T-helper 17 cell (primary cell): ENCODE measurements at places on chromosomes 3 and 15.

GRCh38 chr3:23991683-23992628, 46.9 kb downstream of the NR1D2 start:
- no peak for DNase-seq

DNA sequence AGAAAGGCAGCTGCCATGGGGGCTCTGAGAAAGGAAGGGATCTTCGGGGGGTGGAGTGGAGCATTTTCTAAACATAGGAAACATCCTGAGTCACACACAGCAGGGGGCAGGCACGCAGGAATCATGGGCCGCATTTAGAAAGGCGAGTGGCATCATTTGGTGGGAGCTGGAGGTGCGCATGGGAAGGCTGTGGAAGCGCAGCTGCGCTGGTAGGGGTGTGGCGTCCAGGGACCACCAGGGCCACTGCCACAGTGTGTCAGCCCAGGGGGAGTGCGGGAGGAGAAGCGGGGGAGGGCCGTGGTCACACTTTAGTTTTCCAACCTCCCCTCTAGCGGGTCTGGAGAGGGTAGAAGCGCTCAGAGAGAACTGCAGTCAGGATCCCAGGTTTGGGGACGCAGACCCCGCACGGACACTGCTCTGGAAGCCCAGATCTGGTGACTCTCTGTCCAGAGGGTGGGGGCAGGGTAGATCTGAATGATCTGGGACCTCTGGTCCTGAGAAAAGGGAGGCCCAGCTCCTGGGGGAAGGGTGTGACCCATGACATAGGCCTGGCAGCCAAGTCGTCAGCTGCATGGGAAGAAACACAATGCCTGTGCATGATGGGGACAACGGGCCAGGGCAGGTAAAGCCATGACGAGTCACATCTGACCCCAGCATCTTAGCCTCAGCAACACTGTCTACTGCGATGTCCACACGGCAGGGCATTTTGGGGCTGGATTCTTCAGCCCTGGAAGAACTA, 88.0 kb upstream of the IQSEC1 start:
- no peak for DNase-seq

- DNase-seq: no peak
Measured at GRCh38 chr3:15458212-15458780, 30.9 kb downstream of the EAF1 start.

GRCh38 chr3:87009271-87009670, 18.3 kb upstream of the VGLL3 start:
- DNase-seq: no peak

DNA sequence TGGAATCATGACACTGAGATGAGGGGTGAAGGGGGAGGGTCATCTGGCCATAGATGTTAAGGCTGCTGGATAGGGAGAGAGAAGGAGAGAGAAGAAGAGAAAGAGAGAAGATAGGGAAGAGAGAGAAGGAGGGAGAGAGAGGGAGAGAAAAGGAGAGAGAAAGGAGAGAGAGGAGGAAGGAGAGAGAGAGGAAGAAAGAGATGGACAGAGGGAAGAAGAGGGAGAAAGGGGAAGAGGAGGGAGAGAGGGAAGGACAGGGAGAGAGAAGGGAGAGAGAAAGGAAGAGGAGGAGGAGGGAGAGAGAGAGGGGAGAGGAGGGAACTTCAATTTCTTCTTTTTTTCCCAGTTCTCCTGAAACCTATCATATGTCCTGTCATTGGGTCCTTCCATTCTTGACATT, 15.1 kb upstream of the RBP1 start:
- no peak for DNase-seq

- DNase-seq: peak; percentile 19
Measured at GRCh38 chr3:37861620-37862041, at the start of gene CTDSPL. TSS of gene CTDSPL (plus strand) at chr3:37861880. CDS start at chr3:37862200, 320 bp downstream.

DNA sequence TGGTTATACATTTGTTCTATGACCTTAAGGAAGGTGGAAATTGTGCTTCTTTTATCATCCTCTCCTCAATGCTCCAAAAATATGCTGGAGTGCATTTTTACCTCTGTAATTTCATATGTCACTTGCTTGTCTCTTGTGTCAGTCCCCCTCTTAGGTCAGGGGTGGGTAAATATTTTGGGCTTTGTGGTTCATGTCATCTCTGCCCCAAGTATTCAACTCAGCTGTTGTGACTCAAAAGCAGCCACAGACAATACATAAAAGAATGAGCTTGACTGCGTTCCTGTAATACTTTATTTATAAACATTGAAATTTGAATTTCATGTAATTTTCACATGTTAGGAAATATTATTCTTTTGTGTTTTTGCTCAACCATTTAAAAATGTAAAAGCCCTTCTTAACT, 60.4 kb upstream of the SLC24A5 start:
- DNase-seq: no peak

DNA sequence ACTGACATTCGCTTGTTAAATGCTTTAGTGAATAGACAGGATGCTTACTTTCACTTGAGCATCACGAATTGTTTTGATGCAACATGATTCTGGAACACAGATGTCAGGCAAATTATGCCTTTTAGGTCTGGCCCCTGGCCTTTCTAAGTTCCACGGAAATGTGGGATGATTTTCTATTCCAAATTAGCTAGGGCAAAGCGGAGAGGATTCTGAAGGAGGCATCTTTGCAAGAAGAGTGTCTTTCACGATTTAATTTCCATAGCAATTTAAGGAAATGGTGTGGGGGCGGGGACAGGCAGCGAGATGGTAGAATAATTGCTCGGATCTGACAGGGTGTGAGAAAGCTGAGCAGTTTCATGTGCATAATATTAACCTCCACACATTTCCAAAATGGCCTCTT, 238.5 kb upstream of the KCNMB2 start:
- DNase-seq: no peak

DNA sequence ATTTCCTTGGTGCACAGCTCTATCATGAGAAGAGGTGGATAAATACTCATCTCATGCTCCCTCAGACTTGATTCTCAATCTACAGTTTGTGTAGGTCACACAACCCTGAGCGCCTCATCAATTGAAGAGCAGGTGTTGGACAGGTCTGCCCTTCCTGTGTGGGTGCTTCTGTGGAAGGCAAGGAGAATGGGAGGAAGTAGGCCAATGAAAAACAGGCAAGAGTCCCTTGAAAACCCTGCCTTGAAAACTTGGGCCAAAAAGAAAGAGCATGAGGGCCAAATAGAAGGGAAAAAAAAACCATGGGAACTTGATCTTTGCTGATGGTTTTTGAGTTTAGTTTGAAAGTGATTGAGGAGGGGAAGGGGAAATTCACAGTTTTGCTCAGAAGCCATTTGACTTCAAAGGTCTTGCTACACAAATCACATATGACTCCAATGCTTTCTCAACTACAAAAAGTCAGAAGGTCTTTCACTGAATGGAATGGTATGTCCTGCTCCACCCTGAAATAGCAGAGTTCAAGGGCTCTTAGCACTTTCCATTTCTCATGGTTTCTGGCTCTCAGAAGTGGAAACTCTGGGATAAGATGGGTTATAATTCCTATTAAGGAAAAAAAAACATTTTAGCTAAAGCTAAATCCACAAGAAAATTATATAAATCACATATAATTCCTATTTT, 37.2 kb upstream of the TM4SF1 start:
- DNase-seq: no peak

GRCh38 chr3:36631549-36631948, 132.8 kb downstream of the DCLK3 start:
- no peak for DNase-seq

DNA sequence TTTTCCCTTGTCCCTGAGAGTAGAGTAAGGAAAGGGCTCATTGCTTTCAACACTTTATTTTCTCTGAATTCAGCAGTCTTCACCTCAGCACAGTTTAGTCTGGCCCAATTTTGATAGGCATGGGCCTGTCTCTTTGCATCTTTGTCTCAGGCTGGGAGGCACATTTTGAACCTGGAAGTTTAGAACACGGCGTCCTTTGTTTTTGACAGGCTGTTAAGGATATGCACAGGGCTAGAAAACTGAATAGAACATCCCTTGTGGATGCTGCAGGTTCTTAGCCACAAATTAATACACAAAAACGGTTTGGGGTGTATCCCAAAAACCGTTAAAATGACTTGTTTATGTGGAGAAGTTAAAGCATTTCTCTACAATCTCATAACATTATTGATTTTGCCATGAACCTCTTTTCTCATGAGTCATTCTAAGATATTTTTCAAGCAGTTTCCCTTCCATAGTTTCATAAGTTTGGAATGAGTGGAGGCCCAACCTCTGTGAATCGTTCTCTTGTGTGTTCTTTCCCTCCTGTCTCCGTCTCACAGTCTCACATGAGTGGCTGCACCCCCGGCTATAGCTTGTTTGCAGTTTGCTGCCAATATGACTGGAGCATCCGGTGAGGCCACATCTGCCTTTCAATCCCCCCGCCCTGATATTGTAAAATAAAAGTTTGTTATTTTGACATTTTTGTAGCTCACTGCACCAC, 192.9 kb upstream of the EIF1B start:
- no peak for DNase-seq

- no peak for DNase-seq
Measured at GRCh38 chr15:87672309-87673288, 583.9 kb downstream of the NTRK3 start.

- DNase-seq: peak; percentile 49
Measured at GRCh38 chr15:67863442-67863987, 23.7 kb upstream of the RNU6-1 start.

- DNase-seq: no peak
Measured at GRCh38 chr3:23608650-23609049, 197.1 kb upstream of the UBE2E1 start.

DNA sequence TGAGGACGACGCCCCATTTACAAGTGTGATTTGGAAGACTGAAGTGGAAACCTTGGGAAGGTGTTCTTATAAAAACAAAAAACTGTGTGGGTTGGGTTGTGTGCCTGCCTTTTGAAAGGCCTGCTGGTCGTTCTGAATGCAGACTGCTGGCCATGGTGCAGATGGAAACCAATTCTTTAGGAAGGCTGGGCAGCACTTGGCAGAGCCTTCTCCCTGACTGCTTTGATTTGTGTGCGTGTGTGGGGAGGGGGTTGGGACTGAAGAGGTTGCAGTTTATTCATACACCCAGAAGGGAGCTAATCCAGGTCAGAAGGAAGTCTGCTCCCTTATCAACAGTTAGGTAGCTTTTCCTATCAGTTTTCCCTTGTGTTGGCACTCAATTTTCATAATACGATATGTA, 288.7 kb downstream of the SOX2 start:
- no peak for DNase-seq

GRCh38 chr3:46893146-46893748, 15.7 kb downstream of the PTH1R start:
- no peak for DNase-seq

GRCh38 chr3:71358243-71358642, 225.3 kb downstream of the FOXP1 start:
- DNase-seq: no peak

DNA sequence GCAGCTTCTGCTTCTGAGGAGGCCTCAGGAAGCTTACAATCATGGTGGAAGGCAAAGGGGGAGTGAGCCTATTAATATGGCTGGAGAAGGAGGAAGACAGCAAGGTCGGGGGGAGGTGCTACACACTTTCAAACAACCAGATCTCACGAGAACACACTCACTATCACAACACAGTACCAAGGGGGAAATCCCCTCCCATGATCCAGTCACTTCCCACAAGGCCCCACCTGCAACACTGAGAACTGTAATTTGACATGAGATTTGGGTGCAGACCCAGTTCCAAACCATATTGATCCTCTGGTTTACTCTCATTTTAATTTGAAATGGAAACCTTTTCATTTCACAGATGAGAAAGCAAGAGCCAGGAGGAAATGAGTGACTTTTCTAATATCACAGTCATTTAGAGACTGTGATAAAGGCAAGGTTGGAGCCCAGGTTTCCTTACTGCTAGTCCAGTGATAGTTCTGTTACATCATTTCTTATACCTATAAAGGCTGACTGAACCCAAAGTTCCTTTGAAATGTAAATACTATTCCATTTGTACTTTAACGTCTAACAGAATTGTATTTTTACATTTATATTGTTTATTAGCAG, 105.8 kb upstream of the GAP43 start:
- no peak for DNase-seq

GRCh38 chr3:71805199-71805598, 20.3 kb upstream of the PROK2 start:
- no peak for DNase-seq

- DNase-seq: no peak
Measured at GRCh38 chr15:96977886-96978285, 647.4 kb downstream of the NR2F2 start.

- DNase-seq: no peak
Measured at GRCh38 chr3:149844091-149844490, 31.1 kb downstream of the RNF13 start.

DNA sequence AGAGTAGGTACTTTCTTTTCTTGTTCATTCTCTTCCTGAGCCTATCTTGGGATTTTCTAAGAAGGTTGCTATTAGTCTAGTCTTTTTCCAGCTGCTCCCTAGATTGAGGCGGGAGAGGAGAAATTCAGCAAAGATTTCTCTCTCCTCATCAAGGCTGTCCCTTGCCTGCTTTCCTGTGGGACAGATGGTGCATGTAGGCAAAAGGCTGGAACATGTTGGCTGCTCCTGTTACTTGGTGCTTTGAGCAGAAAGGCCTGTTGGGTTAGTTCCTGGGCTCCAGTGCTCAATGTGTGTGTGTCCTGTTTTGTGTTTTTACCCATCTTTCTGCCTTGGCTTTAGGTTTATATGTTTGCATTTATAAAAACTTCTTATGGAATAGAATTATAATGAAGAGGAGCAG, 9.1 kb upstream of the SNRPN start:
- no peak for DNase-seq

GRCh38 chr3:46092702-46093080, 65.4 kb upstream of the XCR1 start:
- DNase-seq: no peak

GRCh38 chr3:85313380-85313779, 354.6 kb downstream of the CADM2 start:
- no peak for DNase-seq

DNA sequence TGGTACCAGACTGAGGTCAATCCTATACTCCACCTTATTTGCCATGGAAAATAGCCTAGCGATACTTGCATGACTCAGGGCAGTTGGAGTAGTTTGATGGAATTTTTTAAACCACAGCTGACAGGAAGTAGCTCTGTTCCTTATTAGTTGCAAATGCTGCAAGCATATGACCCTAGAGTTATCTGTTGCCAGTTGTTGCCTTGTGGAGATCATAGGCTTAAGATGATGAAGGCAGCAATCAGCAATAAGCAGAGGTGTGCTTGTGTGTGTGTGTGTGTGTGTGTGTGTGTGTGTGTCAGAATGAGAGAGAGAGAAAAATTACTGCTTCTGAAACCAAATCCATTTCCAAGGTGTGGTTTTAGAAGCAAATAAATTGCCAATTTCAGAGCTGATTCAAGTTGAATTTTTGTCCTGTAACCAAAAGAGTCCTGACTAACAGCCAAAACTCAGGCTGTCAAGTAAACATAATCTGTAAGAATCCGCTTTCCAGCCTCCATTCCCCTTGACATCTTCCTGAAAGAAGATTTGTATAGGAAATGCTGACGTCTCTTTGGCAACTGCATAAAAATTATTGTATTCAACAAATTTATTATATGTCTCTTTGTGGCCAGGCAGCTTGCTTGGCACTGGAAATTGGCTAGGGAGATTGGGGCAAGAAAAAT, 141.2 kb downstream of the SERPINI1 start:
- no peak for DNase-seq

DNA sequence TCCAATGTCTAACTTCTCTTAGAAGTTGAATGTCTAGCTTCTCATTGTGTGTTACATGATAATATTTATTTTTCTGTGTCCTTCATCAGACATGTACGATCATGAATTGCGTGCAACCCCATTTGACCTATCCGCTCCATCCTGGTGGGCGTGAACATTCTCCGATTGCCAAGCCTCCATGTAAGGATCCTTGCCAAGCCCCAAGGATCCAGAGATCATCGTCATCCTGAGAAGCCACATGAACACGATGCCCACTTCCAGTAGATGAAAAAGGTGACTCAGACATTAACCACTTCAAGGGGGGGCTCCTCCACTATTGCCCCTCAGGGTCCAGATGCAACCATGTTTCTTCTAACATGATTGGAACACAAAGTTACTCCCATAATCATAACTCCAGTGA, 25.5 kb upstream of the KNG1 start:
- DNase-seq: no peak
